HFFc6 (cell line): ENCODE measurements at places on chromosomes 1 and 21.

GRCh38 chr1:60866917-60867531, 215.3 kb upstream of the NFIA start:
- H3K27ac ChIP-seq, result no peak overlapping the region
- no peaks in the 10 kb centered on the region for H3K36me3 ChIP-seq
- peaks cover 7% of the 10 kb centered on the region; the same call in 1 of the 2 replicates for H3K27me3 ChIP-seq
- DNase-seq, result no peak

DNA sequence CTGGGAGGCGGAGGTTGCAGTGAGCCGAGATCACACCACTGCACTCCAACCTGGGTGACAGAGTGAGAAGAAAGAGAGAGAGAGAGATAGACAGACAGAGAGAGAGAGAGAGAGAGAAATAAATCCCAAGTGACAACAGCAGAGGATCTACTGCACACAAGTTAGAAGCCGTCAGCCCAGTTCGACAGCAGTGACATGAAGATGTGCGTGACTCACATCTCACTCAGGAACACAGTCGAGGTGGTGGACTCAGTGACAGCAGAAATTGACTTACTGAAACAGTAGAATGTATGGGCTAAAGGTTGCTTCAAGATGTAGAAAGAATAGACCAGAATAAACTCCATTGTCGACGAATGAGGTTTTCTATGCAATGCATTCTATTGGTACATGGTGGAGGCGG, 77.0 kb upstream of the KRTAP19-8 start:
- H3K27ac ChIP-seq, result no peak overlapping the region
- no peaks in the 10 kb centered on the region for H3K36me3 ChIP-seq
- DNase-seq, result no peak
- H3K4me1 ChIP-seq, result peaks cover 8% of the 10 kb centered on the region; the same call in 1 of the 2 replicates

- H3K4me3 ChIP-seq, result no peak overlapping the region
- no peaks in the 10 kb centered on the region for H3K27me3 ChIP-seq
- no peak for DNase-seq
- no peaks in the 10 kb centered on the region for H3K36me3 ChIP-seq
- H3K27ac ChIP-seq, result no peak overlapping the region
Observed at GRCh38 chr1:59685101-59685500, 129.6 kb upstream of the HOOK1 start.

GRCh38 chr1:156081917-156082308, 352 bp downstream of the MEX3A start:
- H3K27ac ChIP-seq, result no peak overlapping the region
- DNase-seq, result no peak
- H3K27me3 ChIP-seq, result peaks cover 2% of the 10 kb centered on the region
- no peaks in the 10 kb centered on the region for H3K36me3 ChIP-seq
- H3K4me1 ChIP-seq, result peaks cover 33% of the 10 kb centered on the region
- peak overlapping the region; percentile 93 for H3K4me3 ChIP-seq

DNA sequence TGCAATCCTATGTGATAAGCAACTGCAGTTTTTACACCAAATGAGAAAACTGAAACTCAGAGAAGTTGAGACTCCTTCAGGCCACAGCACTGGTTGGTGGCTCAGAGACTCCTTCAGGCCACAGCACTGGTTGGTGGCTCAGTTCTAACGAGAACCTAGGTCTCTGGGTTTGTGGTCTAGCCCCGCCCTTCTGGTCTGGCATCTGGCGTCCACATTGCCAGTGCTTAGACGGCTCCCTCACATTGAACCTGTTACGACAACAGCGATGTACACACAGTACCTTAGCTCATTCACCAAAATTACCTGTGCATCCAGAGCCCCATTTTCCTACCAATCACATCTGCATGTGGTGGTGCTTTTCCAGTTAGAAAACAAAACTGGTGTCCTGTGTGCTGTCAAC, 66.1 kb downstream of the NID1 start:
- H3K4me1 ChIP-seq, result peaks cover 59% of the 10 kb centered on the region
- peaks cover 5% of the 10 kb centered on the region; the same call in 1 of the 2 replicates for H3K27me3 ChIP-seq
- DNase-seq, result no peak
- H3K4me3 ChIP-seq, result peak overlapping the region; percentile 72; the same call in 1 of the 2 replicates

- no peaks in the 10 kb centered on the region for H3K27me3 ChIP-seq
- H3K4me3 ChIP-seq, result no peak overlapping the region
- H3K27ac ChIP-seq, result peak overlapping the region; percentile 14; the same call in 1 of the 2 replicates
- H3K36me3 ChIP-seq, result peaks cover 26% of the 10 kb centered on the region
- H3K4me1 ChIP-seq, result peaks cover 64% of the 10 kb centered on the region
- DNase-seq, result no peak
Observed at GRCh38 chr1:22075718-22076117, 23.2 kb downstream of the CDC42 start.
